NCI-H446 (cell line): ENCODE measurements at places on chromosomes 7 and 10.

GRCh38 chr7:134778941-134779740, at the start of gene CALD1:
Gene CALD1, plus strand, starts transcription at chr7:134779634. Its CDS starts 88,100 bp downstream, at chr7:134867734.
- DNase-seq, result peak; percentile 35

GRCh38 chr10:8731121-8732095, 676.9 kb downstream of the GATA3 start:
- DNase-seq, result no peak

DNA sequence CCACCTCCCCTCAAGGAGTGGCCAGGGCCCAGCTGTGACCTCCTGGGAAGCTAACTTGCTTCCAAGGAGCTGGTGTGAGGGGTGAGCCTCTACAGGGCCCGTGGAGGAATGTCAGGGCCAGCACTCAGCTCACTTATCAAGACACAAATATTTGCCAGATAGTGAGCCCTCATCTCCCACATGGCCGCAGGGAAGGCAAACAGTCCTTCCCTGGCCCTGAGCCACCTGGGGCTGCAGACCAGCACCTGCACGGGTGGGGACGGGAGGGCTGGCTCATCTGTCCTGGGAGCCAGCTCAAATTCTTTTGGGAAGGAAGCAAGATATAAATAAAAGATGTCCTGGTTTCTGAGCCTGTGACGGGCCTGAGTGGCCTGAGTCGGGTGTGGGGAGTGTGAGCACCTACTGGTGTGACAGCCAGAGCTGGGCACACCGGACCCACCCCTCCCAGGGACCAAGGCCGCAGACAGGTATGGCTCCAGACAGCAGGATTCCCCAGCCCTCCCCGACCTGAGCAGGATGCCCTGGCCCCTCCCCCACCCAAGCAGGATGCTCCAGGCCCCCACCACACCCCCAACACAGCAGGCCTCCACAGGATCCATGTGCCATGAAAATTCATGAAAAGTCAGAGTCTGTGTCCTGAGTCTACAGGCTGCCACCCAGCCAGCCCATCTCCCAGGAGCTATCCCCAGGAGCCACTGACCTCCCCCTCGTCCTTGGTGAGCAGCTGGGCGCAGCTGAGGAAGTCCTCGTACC, 148.0 kb downstream of the MAPK8 start:
- no peak for DNase-seq

GRCh38 chr7:3497796-3498195, 196.7 kb downstream of the SDK1 start:
- DNase-seq, result no peak

GRCh38 chr7:21671859-21672258, 129.0 kb downstream of the DNAH11 start:
- DNase-seq, result no peak

- DNase-seq, result no peak
Measured at GRCh38 chr10:25263931-25264330, 89.1 kb downstream of the GPR158 start.

GRCh38 chr10:49560526-49560925, 21.6 kb upstream of the ERCC6 start:
- DNase-seq, result no peak

GRCh38 chr7:101783381-101784181, 33.8 kb upstream of the CUX1 start:
- DNase-seq, result no peak

DNA sequence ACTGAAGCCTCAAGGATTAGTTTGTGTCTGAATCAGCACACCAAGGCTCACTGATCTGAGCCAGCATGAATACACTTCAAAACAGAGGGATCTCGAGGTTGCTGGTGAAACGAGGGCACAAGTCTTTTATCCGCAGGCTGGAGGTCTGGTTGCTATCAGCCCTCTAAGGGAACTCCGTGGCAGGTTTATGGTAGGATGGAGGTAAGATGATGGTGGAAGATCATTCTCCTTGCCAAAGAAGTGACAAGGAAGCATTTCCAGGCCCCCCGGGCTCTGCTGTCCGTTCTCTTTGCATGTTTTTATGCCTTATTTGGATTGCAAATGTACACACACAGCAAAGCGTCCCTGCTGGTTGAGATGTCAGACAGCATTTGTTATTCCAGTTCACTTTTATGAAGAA, 268.3 kb downstream of the ARHGAP12 start:
- no peak for DNase-seq

DNA sequence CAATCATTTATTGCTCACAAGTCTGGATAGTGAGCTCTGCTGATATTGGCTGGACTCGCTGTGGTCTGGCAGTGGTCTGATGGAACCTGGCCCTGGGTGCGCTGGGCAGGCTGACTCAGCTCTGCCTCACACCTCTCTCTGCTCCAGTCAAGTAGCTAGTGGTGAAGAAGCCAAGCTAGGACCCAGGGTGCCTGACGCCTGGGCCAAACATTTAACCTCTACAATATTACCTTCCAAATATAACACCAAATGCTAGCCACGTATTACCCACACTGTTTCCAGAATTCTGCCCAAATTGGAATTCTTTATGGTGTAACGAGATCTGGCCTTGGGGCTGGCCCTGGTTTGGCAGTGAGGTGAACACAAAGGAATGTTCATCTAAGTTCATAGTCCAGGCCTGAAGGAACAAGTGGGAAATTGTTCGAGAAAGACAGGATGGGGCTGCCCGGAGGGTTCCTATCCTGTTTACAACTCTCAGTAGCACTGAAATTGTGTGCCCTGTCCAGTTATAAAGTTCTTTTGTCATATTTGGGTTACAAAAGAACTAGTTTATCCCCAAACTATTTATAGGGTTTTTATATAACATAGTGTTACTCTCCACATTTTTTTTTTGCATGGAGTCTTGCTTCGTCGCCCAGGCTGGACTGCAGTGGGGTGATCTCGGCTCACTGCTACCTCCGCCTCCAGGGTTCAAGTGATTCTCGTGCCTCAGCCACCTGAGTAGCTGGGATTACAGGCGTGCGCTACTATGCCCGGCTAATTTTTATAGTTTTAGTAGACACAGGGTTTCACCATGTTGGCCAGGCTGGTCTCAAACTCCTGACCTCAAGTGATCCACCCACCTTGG, 16.3 kb downstream of the OR2AE1 start:
- no peak for DNase-seq

DNA sequence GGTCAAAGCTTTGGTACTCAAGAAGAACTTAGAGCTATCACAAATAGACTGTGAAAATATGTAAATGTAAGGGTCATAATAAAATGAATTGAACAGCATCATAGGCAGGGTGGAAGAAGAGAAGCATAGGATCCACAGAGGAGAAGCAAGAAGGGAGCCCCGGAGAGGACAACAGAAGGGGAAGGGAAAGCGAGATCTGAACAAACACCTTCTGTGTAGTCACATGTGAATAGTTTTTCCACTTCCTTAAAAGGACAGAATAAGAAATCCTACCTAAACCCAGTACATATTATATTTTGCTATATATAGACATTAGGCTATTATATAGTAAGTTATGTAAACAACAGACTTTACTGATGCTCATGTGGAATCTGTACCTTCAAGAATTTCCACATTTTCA, 160.2 kb downstream of the DKK1 start:
- DNase-seq, result no peak

GRCh38 chr7:17988858-17989257, 38.8 kb downstream of the PRPS1L1 start:
- no peak for DNase-seq

DNA sequence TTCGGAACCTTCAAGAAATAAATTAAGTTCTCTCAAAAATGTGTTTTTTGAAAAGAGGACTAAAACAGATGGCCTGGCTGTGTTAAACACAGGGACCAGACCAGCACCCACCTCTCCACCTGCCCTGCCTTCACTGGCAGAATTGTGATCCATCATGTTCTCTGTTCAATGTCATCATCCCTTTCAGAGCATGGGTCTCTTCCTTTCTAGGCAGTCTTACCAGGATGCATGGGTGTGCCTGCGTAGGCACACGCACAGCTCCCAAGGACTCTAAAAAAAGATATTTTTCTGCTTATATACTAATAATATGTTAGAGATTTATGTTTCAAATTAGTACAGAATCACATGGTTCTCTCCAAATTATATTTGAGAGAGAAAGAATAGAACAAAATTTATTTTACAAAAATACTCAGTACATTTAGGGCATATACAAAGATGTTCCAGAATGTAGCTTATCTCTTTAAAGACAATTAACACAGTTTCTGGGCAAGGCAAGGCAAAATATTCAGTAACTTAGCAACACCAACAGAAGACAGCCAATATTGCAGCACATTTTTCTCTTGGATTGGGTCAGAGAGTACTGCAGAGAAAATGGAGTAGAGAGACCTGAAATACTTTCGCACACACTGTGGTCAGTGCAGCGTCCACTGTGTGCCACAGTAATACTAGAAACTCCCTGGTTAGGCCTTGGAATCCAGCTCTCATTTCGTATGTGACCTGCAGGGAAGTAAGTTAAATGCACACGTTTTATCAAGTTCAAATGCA, 52.8 kb downstream of the EGFR start:
- no peak for DNase-seq

GRCh38 chr7:31688996-31689395, 2.0 kb downstream of the PPP1R17 start:
- DNase-seq, result no peak

GRCh38 chr7:156907656-156908055, 14.7 kb upstream of the LMBR1 start:
- DNase-seq, result no peak

DNA sequence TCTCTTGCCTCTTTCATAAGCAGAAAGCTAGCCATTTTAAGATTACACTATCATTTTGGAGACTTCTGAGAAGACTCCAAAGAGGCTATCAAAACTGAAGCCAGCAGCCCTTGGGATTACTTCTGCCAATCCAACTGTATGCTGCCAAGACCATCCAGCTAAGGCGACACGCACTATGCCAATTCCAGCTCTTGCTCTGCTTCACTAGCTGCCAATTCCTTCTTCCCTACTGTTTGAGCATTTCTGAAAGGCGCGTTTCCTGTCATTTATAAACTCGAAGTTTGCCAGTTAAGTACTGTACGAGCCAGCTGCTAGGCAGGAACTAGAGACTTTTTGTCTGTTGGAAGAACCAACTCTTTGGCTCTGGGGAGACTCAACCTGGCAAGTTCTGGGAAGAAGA, 36.5 kb downstream of the MALSU1 start:
- peak; percentile 96 for DNase-seq

DNA sequence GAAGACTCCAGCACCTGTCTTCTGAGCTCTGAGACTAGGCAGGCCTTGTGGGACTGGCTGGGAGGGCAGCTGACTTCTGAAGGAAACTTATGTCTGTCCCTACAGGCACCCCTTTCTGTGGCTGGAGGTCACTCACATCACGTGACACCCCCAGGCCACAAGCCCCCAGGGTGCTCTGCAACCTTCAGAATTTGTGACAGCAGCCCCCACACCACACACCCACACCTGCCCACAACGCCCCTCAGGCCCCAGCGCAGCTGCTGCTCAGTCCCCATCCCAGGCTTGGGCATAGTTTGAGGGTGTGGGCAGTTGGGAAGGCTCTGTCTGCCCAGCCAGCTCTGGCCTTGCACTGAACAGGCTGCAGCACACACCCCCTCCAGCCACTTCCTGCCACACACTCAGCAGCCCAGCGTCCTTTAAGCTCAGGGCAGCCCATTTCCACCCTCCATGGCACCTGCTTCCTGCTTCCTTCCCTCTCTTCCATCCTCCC, 80.0 kb upstream of the UNC5B start:
- no peak for DNase-seq

GRCh38 chr7:75870557-75871161, 8.2 kb upstream of the RHBDD2 start:
- DNase-seq, result no peak

GRCh38 chr10:78749898-78750297, 318.9 kb upstream of the ZMIZ1 start:
- DNase-seq, result no peak
